ENCODE measurements at places on chromosomes 2 and 18.

GRCh38 chr2:221573430-221574230, 1.5 kb upstream of the EPHA4 start:
- peak; percentile 59 for DNase-seq

- no peak for DNase-seq
Measured at GRCh38 chr2:85053802-85054201, 79.4 kb upstream of the TCF7L1 start.

DNA sequence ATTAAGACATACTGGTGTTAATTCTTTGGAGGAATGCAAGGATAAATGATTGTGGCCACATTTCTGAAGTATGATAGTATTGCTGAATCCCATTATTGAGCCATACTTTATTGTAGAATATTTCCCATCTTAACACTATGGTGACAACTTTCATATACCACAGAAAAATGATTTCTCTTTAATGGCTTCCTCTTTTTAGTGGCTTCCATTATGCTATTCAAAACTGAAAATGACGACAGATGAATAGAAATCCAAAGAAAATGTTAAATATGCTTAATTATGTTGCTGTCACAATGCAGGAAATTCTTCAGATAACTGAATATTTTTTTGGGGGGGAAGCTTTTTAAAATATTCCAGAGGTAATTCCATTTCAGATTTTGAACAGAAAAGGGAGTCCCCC, 88.9 kb upstream of the TMEM200C start:
- DNase-seq: no peak

DNA sequence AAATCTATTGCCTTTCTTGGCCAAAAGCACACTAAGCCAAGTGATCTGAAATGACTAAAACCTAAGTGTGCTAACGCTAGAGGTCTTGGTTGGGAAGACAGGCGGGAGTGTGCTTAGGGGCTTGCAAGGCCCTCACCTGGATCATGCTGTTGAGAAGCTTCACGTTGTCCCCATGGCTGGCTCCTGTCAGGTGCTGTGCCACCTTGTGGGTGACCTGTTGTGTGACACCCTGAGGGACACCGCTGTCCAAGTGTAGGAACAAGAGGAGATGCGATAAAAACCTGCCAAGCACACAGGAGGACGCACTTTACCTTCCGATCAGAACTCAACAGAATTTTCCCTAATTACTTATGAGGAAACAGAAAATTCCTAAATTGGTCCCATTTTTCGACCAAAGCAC, 50.8 kb downstream of the EPG5 start:
- DNase-seq: no peak

GRCh38 chr2:96916646-96917543, 47.0 kb upstream of the SEMA4C start:
- no peak for DNase-seq

DNA sequence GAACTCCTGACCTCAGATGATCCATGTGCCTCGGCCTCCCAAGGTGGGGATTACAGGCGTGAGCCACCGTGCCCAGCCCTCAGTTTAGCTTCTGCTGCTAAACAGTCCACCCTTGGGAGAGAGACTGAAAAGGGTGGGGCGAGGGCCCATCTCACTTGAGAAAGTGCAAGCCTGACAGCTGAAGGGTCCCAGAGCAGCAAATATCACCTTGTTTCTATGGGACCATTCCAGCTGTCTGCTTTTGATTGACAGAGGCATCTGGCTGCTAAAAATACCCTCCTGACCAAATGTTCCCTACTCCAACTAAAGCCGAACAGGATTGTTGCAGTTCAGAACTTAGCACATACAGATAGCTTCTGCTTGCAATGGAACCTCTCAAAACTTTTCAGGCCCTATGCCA, 436 bp upstream of the SMYD1 start:
- no peak for DNase-seq

- DNase-seq: no peak
Measured at GRCh38 chr18:59272891-59273758, at the start of gene RAX. Gene RAX, minus strand, starts transcription at chr18:59273454. Its CDS starts 248 bp downstream, at chr18:59273206.

DNA sequence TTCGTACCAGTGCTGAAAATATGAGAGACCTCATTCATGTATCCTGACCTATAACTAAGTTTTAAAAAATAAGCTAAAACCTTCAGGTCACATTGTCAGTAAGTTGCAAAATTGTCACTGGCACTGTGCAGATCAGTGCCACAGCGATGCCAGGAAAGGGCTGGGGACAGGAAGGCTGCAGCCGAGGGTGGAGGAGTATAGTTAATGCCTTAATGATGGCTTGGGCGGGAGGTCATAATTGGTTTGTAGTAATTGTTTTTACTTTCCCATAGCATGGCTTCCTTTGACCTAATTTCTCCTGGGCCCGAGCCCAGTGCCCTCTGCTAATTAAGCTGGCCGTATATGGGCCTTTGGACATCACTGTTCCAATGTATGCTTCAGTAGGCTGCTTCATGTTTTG, 47.2 kb upstream of the RAB12 start:
- no peak for DNase-seq

GRCh38 chr2:183456177-183456576, 331.9 kb downstream of the NUP35 start:
- DNase-seq: no peak

- no peak for DNase-seq
Measured at GRCh38 chr2:144379851-144380311, 140.0 kb downstream of the ZEB2 start.

GRCh38 chr2:54609647-54610046, 113.8 kb upstream of the EML6 start:
- DNase-seq: no peak

GRCh38 chr2:108986916-108987510, 2.0 kb downstream of the EDAR start:
- no peak for DNase-seq

DNA sequence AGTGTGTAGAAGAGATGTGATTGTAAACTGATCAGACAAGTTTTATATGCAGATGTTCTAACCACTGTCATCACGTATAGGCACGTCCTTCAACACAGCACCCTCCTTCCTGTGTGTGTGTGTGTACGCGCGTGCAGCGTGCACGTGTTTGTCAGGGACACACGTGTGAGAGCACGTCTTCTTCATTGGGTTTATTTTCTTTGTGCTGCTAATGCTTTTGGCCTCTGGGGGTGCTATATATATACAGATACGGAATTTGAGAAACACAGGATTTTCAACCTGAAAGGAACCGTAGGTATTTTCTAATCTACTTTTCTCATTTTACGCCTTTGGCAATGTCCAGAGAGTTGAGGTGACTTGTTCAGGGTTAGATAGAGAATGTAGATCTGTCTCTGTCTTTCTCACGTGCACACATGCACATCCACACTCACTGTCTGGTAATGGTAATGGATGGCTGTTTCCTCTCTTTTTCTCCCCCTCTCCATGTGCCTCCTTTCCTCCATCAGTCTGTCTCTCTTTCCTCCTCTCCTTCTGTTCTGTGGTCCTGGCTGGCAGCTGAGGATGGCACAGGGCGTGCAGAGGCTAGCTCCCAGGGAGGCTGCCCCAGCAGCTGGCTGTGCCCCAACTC, 13.4 kb upstream of the CELF4 start:
- DNase-seq: no peak

DNA sequence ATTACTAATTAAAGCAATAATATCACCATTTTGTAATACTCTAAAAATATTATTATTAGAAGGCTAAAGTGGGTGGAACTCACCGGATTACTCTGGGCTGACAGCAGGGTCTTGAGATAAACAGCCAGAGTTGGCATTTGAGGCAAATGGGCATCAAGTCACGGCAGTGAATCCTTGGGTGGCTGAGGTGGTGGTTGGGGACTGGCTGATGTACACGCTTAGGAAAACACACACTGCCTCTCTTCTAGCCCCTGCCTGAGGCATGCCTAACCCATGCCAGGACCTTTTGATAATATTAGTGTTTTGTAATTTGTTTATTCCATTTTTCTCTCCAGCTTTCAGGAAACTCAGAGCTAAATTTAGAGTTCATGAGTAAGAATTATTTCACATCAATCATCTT, 76.8 kb downstream of the ACKR3 start:
- no peak for DNase-seq

- no peak for DNase-seq
Measured at GRCh38 chr18:13051159-13051558, 60.0 kb downstream of the CEP192 start.
